Erythroblast (primary cell): ENCODE measurements at places on chromosomes 12 and 14.
A peak's percentile ranks its signal among the peaks of the same experiment; 100 is the strongest.

- no peak for DNase-seq
These were observed 39.7 kb downstream of the CPSF6 start for GRCh38 chr12:69278814-69279782.

GRCh38 chr14:91046488-91047072, 13.9 kb downstream of the RPS6KA5 start:
- DNase-seq, result no peak

- DNase-seq, result no peak
These were observed 70.1 kb upstream of the GPATCH2L start for GRCh38 chr14:76081642-76082041.

- no peak for DNase-seq
These were observed 111.4 kb downstream of the ADCK1 start for GRCh38 chr14:77911356-77911755.

DNA sequence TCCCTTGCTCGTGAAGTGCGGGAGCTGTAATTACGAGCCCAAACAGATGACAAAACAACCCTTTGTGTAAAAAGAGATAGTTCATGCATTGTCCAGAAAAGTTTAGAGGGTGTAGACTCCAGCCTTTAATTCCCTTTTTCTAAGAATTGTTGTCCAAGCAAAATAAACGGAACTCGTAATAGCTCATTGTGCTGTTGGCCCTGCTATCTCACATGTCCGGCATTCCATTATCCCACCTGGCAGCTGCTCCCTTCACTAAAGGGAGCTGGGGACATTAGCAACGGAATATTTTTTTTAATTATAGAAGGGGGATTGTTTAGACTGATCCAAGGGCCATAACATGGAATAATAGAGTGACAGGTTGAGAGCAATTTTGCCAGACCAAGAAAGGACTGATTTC, 277.5 kb upstream of the TBX3 start:
- DNase-seq, result no peak

DNA sequence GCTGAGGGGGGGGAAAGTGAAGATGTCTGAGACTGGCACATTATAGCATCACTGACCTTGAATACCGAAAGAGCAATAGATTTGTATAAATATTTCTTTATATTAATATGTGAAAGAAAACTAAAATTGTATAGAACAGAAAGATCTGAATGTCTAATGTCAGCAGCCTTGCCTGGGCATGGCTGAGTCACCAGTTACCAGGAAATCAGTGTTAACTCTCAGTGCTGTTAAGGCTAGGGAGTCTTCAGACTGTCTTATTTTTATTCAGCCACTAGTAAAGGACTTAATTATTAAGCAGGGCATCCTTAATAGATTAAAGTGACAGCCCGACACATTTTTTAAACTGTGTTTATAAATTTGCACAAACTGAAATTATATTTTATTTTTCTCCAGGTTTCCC, 122.9 kb upstream of the AEBP2 start:
- no peak for DNase-seq

DNA sequence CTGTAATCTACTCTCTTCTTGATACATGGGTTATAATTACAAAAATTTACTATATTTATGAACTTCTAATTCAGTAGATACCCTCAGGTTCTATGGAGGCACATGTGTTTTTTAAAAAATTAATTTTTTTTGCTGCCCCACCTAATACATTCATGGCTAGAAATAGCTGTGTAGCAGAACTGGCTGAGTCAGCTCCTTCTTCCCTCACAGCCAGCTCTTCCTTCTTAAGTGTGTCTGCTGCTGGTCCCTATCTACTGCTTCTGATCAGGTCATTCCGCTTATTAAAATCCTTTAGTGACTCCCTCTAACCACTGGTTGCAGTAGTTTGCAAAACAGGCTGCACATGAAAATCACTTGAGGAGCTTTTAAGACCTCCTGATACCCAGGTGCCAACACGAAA, 400.1 kb downstream of the APAF1 start:
- no peak for DNase-seq

DNA sequence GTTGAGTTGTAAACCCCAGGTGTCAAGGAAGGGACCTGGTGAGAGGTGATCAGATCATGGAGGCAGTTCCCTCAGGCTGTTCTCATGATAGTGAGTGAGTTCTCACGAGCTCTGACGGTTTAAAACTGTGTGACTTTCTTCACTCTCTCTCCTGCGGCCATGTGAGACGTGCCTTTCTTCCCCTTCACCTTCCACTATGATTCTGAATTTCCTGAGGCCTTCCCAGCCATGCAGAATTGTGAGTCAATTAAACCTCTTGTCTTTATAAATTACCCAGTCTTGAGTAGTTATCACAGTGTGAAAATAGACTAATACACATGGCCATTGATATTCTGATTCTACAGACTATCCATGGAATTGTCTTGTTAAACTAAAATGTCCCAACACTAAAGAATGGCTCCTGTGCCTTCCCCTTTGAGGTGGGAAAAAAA, 85.6 kb downstream of the SLC2A13 start:
- no peak for DNase-seq

DNA sequence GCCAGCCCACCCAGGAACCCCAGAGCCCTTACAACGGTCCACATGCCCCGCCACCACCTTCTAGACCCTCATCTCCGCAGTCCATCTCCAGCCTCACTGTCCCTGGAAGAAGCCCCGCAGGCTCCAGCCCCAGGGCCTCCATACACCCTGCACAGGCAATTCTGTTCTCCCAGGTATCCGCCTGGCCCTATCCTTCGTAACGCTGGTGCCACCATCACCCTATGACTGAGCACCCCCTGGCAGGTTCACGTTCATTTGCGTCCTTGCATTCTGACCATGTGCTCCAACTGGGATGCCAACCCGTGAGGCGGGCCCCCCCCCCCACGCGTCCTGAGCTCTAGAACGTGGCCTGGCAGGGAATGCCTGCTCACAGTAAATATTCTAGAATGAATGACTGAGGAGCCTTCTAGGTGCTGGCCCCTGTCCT, 675 bp upstream of the SCARB1 start:
- no peak for DNase-seq

- no peak for DNase-seq
These were observed 151.4 kb upstream of the AVPR1A start for GRCh38 chr12:63302269-63302940.

DNA sequence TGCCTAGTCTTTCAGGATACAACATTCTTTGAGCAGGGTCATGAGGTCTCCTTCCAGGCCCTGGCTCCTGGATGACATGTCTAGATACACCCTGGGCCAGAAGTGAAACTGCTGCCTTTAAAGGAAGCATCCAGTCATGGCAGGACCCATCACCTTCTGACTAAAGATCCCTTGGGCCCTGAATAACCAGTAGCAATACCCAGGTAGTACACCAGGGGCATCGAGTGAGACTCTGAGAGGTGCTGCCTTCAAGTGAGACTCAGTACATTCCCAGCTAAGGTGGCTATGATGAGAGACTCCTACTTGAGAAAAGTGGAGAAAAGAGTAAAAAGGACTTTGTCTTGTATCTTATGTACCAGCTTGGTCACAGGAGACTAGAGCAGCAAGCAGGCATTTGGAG, 23.5 kb downstream of the OR6C68 start:
- DNase-seq, result no peak

DNA sequence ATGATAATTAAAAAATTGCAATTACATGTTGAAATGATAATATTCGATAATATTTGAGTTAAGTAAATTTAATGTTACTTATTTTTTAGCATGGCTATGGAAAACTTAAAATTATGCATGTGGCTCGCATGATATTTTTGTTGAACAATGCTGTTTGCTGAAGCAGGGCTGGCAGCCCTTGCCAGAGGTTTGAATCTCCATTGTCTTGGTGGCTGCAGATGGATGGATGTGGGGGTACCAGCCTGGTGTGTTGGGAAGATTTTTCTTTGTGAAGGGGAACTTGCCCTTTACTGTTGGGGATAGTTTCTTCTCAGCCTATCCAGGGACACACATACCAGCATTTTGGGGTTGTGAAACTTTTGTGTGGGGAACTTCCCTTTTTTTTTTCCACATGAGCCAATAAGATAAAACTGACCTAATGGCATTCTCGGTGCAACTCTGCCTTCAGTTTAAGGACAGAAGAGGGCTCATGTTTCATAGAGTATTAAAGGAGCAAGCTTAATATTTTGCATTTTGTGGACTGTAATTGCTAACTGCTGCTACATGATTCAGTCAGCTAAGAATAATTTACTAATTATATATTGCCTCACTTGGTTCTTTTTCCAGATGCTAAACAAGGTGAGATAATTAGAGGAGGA, 8.8 kb downstream of the RASSF3 start:
- peak; percentile 11 for DNase-seq

GRCh38 chr12:38653650-38654049, 251.7 kb downstream of the CPNE8 start:
- no peak for DNase-seq

DNA sequence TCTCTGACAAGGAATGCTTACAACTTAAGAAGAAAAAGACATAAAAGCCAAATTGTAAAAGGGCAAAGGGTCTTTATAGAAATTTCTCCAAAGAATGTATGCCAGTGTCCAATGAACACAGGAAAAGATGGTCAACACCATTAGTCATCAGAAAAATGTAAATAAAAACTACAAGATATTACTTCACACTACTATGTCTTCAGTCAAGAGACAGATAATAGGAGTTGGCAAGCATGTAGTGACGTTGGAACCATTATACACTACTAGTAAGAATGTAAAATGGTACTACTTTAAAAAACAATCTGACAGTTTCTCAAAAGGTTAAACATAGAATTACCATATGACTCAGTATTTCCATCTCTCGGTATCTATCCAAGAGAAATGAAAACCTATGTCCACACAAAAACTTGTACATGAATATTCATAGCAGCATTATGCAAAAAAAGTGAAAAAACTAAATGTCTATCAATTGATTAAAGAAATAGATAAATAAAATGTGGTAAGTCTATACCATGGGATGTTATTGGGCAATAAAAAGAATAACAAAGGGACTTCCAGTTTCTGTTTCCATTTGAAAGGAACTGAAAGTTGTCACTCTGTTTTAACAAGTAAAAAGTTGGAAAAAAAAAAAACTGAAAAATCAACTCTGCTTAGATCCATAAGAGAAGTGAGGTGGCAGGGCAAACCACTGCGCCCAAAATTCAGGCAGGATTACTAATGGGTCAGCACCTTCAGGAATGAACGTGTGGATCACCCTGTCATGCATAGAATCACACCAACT, 69.8 kb downstream of the ALG10B start:
- DNase-seq, result no peak

DNA sequence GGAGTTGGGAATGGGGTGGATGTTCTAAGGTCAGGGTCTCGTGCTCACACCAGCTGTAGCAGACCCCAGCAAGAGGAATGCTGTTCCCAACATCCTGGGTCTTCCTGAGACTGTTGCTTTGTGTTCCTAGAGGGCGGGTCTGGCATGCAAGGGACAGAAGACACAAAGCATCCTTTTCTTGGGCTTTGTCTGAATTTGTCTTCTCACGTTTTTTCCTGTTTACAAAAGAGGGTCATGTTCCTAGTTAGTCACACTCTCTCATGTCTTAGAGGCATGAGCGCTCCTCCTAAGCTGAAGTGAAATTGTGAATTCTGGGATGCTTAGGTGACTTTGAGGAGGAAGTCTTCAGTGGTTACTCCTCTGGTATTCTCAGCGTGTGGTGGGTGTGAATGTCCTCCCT, 9.6 kb upstream of the TAMALIN start:
- no peak for DNase-seq

GRCh38 chr14:52129721-52130120, 60.9 kb upstream of the NID2 start:
- no peak for DNase-seq

DNA sequence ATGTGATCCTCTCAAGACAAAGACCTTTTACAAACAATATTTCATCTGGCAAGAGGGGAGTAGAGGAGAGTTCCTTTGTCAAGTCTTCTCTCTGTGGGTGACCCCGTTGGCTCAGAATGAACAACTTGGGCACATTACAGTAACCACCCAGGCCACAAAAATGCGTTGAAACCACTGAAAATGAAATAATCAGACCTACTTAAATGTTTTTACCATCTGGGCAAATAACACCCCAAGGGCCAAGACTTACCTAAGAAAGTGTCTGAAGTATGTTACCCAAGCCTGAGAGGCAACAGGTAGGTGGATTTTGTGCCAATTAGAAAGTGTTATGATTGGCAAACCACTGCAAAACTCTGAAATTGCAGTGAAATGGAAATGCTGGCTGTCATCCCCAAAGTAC, 1.3 kb downstream of the TC2N start:
- DNase-seq, result no peak

DNA sequence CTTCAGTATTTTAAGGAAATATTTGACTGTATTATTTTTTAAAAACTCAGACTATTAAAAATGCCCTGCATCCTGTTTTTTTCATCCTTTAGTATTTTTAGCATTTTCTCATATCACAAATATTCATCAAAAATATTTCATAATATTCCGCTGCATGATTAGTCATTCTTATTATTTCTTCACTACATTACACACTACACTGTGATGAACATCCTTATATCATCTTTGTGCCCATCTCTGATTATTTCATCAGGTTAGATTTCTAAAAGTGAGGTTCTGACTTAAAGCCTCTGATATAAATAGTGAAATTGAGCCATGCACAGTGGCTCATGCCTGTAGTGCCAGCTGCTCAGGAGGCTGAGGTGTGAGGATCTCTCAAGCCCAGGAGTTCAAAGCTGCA, 8.1 kb downstream of the COCH start:
- no peak for DNase-seq

- peak; percentile 15 for DNase-seq
These were observed 14.6 kb downstream of the RAPGEF3 start for GRCh38 chr12:47744005-47744651.

GRCh38 chr14:74506411-74506851, 12.9 kb downstream of the ISCA2 start:
- DNase-seq, result no peak

DNA sequence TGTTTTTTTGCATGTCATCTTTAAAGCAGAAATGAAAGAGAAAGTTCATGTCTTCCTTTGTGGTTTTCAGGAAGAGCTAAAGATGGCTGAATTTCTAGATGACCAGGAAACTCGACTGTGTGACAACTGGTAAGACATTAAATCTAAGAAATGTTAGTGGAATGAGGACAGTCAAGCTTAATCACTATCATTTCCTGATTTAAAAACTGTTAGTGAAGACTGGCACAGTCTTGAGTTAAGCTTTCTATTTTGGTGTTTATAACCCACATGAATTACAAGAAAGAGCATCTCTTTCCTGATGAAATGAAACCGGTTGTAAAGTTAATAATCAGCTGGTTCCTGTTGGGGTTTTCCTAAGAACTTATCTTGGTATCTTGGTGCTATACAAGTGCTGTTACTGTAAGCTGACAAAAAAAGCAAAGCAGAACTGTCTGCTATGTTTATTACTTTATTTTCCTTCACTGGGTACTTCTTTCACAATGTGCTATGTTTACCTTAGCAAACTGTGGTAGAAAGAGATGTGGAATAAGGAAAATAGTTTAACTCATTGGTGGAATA, 5.2 kb downstream of the TRAFD1 start:
- peak; percentile 57 for DNase-seq
